ENCODE measurements at places on chromosomes 2 and 18. TPM values are rescaled to one million over a fixed set of nuclear protein-coding genes. Genes with fewer than 3 reads are reported as not detected.

PARD6G gene
- 6.1 TPM for total RNA-seq

SIX3 gene
- total RNA-seq, result not detected

DNA sequence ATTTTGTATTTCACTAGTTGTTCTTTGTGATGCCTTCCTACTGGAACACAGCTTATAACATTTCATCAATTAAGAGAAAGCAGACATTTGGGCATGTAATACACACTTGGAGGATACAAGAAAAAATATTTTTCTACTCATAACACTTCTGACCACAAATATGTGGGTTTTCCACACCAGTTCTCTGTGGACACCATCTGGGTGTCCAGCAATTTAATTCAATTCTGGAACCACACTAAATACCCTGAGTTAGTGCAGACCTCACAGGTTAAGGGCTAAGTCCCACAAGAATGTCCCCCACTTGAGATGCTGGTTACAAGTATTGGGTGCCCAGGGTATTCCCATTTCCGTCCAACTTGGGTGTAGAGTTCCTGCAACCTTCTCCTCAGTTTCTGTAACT, 91.1 kb upstream of the SKOR2 start:
- H3K27me3 ChIP-seq, result no peaks in the 10 kb centered on the region
- no peaks in the 10 kb centered on the region for H3K4me1 ChIP-seq
- no peak overlapping the region for H3K4me3 ChIP-seq
- DNase-seq, result no peak
- no peak overlapping the region for H3K27ac ChIP-seq
- no peaks in the 10 kb centered on the region for H3K36me3 ChIP-seq

DNA sequence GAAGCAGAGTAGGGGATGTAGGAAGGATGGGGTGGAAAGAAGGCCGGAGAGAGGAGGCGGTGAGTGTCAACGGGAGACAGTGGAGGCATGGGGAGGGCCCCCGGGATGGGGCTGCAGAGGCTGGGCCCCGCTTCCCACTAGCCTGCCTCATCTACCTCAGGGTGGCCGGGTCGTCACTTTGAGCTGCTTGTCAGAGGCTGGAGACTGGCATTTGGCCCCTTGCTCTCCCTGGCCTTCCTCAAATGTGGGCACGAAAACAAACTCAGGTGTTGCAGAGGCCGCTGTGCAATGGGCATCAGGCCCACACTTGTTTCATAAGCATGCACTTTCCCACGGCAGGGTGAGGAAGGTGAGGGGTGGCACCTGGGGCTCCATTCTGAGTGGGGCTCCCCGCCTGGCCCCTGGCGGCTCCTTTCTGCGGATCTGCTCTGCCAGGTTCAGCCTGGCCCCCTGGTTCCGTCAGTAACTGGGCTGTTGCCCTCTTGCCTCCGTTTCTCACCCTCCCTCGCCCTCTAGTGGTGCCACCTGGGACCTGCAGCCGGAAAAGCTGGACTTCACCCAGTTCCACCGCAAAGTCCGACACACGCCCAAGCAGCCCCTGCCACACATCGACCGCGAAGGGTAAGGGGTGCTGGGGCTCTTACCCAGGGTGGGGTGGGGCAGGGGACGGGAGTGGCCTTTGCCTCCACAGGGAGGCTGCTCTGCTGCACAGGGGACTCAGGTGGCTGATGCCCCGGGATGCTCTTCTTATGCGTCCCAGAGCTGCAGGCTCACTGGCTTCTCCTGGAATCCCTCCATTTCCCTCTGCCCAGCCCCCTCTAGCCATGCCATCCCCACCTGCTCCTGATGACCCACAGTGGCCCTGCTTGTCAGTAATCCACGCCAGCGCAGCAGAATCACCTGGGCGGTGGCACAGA, 125.4 kb downstream of the CTIF start:
- H3K4me1 ChIP-seq, result peaks cover 47% of the 10 kb centered on the region
- DNase-seq, result peak; percentile 81
- H3K36me3 ChIP-seq, result peaks cover 28% of the 10 kb centered on the region
- H3K27ac ChIP-seq, result no peak overlapping the region
- H3K4me3 ChIP-seq, result no peak overlapping the region
- no peaks in the 10 kb centered on the region for H3K27me3 ChIP-seq

GRCh38 chr2:1246239-1246638, 167.0 kb upstream of the TPO start:
- H3K27me3 ChIP-seq, result no peaks in the 10 kb centered on the region
- H3K27ac ChIP-seq, result no peak overlapping the region
- DNase-seq, result no peak
- no peak overlapping the region for H3K4me3 ChIP-seq
- no peaks in the 10 kb centered on the region for H3K36me3 ChIP-seq
- no peaks in the 10 kb centered on the region for H3K4me1 ChIP-seq
